ENCODE measurements at places on chromosomes 2 and 18.

GRCh38 chr18:35743916-35744315 is 162.4 kb downstream of the GALNT1 start:
- no peak for DNase-seq

DNA sequence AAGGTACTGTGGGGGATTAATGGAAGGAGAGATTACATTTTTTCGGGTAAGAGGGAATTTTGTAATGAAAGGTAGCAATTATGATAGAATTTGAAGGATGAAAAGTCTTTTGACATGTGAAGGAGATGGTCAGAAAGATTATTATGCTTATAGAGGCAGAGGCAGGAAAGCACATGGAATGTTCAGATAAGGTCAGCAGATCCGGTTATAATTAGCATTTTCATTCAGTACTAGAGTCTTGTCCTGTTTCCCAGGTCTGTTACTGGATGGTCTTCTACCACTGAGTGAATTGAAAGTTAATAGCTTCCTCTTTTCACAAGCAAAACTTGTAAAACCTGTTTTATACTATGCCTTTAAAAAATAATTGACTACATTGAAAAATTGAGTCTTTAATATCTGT is 116.9 kb downstream of the PHLPP1 start:
- DNase-seq: no peak

DNA sequence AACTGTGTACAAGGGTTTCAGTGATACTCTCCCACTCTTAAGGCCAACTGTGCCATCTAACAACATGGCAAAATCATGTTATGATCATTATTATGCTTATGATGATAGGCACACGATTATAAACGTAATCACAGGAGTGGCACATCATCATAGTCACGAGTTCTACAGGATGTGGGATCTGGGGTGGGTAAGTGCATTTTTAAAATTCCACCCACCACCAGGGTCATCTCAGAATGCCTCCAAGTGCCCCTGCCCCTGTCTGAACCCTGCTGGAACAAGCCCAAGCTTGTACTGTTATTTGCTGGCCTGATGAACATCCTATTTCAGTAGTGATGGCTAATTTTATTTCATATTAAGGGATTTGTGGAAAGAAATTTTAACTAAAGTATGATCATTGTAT is 117.8 kb downstream of the PTPRM start:
- no peak for DNase-seq

- no peak for DNase-seq
Measured at GRCh38 chr2:98709535-98709934, 21.4 kb downstream of the MGAT4A start.

- DNase-seq: no peak
Measured at GRCh38 chr2:79389481-79389880, 123.4 kb upstream of the CTNNA2 start.

DNA sequence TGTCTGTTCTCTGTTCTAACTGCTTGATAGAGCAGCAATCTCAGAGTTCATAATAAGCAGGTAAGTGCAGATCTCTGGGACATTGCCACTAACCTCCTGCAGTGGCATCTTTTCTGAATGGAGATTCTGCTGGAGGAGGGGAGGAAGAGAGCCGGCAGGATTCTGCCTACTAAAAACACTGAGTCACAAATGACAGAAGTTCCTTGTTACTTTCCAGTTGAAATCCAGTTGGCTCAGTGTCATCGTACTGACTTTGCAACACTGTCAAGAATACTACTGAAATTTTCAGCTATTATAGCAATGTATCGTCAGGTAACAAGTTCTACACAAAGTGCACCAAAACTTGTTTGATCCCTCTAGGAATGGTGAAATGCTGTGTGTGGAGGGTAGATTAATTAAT is 79.6 kb upstream of the ST6GAL2 start:
- no peak for DNase-seq

DNA sequence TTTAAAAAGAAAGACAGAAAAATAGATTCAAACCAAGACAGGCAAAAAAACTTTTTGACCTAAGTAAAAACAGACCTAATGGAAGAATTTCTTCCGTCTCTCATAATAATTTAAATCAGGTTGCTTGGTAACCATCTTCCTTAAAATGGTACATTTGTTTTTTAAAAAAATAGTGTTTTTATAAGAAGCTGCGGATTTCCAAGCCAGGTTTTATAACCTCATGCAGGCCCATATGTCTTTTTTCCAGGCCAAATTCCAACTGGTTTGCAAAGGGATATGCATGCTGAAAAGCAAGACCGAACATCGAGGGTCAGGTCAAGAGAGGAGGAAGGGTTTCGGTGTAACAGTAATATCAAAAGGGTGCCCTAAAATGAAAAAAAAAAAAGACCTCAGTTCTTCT is 172.9 kb downstream of the MAIP1 start:
- DNase-seq: no peak

GRCh38 chr2:215841175-215841816 is 172.1 kb downstream of the MREG start:
- no peak for DNase-seq

- DNase-seq: no peak
Measured at GRCh38 chr18:79558196-79558932, 121.2 kb upstream of the CTDP1 start.
